ENCODE measurements at places on chromosomes 16 and 17.
A peak's percentile ranks its signal among the peaks of the same experiment; 100 is the strongest.

- no peak for DNase-seq
Observed at GRCh38 chr16:50996830-50997186, 154.3 kb downstream of the SALL1 start.

GRCh38 chr16:65876056-65876408, 490.5 kb upstream of the CDH5 start:
- no peak for DNase-seq

DNA sequence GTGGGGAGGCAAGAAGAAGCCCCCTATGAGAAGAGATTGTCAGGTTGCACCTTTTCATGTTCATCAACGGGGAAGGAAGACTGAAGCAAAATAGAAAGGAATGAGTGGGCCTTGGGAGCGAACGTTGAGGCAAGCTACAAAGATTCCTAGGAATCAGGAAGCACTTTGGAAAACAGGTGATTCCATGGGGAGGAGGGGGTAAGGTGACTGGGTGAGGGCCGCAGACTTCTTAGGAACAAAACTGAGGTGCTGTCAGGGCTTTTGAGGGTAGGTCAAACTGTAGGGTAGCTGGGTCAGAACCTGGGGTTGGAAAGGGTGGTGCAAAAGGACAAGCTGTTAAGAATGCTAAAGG, 528 bp downstream of the ITFG1 start:
- no peak for DNase-seq

GRCh38 chr16:50909831-50910735, 168.2 kb downstream of the CYLD start:
- no peak for DNase-seq

DNA sequence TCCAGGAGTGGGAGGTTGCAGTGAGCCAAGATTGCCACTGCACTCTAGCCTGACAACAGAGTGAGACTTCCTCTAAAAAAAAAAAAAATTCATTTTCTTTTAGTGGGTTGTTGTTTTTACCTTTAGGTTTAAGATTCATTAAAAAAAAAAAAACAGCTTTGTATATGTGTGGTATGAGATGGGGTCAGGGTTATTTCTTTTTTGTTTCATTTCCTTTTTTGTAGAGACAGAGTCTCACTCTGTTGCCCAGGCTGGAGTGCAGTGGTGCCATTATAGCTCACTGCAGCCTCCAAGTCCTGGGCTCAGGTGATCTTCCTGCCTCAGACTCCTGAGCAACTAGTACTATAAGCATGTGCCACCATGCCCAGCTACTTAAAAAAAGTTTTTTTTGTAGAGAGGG, 47.0 kb downstream of the BCAS3 start:
- no peak for DNase-seq

DNA sequence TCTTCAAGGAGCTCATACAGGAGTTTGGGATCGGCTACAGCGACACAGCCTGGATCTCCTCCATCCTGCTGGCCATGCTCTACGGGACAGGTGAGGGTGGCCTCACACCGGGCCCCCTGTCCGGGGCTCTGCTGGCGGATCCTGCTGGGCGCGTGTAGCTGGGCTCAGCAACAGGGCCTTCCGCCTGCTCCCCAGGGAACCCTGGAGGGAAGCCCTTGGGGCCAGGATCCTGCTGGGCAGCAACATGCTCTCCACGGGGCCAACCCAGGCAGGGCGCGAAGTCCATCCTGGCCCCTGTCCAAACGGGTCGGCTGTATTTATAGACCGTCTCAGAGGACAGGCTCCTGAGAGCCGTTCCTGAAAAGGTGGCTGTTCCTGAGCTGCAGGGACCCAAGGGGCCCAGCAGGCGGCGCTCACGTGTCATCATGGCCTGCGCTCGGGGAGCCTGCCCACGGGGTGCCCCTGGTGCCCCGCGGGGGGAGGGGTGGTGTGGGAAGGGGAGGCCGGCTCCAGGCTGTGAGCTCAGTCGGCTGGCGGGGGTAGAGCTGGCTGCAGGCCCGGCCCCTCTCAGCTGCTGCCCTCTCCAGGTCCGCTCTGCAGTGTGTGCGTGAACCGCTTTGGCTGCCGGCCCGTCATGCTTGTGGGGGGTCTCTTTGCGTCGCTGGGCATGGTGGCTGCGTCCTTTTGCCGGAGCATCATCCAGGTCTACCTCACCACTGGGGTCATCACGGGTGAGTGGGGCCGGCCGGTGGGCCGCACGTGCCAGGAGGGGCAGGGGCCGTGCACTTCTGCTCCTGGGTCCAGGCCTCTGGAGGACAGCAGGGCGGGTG, 7.5 kb downstream of the SLC16A3 start:
- DNase-seq: no peak

DNA sequence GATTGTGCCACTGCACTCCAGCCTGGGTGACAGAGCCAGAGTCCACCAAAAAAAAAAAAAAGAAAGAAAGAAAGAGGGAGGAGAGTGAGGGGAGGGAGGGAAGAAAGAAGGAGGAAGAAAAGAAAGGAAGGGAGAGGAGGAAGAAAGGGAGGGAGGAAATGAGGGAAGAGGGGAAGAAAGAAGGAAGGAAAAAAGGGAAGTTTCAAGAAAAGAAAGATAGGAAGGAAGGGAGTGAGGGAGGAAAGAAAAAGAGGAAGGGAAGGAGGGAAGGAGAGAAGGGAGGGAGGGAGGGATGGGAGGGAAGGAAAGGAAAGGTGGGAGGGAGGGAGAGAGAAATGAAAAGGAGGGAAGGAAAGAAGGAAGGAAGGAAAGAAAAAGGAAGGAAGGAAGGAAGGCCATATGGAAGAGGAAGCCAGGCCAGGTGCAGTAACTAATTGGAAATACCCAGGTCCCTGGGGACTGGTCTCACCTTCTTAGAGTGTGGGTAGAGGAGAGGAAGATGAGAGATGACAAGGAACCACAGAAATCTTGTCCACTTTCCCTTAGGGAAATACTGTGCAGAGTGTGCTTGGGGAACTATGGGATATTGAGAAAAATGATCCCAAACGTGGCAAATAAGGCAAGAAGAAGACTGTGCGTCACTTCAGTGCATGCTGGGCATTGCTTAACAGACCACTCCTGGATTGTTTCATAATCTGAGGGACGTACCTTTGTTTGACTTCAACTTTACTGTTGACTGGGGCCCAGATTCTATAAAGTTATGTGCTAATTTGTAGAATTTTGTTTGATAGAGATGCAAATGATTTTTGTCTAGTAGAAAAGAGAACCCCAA, 15.1 kb upstream of the CSNK2A2 start:
- DNase-seq: no peak

GRCh38 chr16:25679511-25679910, 12.2 kb upstream of the HS3ST4 start:
- DNase-seq: no peak

GRCh38 chr17:28178800-28179199, 136.3 kb downstream of the NLK start:
- DNase-seq: no peak

GRCh38 chr16:79795556-79795955, 195.0 kb upstream of the MAF start:
- DNase-seq: no peak

- DNase-seq: no peak
Observed at GRCh38 chr17:27481327-27481726, 25.1 kb downstream of the KSR1 start.

DNA sequence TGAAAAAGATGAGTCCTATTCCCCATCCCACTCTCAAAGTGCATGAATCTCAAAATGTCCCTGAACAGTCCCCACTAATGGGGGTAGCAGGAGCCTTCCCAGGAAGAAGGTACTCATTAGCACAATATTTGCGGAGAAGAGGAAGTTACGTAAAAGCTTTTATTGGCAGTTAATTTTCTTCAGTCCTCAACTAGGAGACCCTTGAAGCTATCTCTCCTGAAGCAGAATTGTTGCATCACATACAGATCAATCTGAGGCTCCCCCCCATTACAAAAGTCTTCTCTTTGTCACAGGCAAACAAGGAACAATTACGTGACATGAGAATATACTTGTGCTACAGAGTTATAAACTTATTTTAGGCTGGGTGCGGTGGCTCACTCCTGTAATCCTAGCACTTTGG, 14.2 kb downstream of the SLFN12L start:
- DNase-seq: no peak

DNA sequence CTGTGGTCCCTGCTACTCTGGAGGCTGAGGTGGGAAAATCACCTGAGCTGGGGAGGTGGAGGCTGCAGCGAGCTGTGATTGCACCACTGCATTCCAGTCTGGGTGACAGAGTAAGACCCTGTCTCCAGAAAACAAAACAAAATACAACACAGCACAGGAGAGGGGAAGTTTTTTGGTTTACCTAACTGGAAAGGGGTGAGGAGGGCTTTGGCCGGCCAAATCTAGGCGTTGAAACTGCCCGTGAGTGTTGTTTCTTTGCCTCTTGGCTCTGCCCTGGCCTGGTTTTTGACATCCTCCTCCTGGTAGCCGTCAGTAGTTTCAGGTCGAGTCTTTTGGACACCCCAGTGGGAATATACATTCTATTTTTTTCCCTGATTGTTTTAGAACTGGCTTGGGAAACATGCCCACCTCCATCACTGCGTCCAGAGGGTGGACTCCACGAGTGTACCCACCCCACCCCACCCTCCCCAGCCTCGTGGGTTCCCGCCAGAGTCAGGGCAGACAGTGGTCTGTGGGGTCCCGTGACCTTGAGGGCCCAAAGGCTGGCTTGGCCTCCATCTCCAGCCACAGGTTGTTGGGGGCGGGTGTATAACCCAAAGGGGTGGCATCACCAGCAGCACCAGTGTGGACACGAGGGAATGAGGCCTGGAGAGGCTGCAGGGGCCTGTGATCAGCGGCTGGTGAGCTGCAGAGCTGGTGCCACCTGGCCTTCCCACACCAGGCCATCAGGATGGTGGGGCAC, 42.7 kb downstream of the NT5M start:
- DNase-seq: no peak

- no peak for DNase-seq
Observed at GRCh38 chr17:34305606-34306005, 13.6 kb upstream of the CCL8 start.

DNA sequence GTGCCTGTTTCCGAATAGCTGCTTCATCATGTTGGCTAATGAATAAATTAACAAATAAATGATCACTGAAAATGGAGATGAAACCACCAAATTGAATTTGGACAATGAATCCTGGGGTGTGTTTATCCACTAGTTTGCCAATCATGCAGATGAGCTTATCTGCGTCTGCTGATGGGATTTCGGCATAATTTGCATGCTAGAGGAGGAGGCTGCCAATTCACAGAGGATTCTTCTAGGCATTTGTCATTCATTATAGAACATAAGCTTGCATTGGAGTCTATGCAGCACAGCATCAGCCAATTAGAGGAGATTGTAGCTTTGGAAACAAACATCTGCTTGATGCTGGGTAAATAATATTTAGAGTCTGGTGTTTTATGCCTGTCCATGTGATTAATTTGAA, 123.1 kb downstream of the NPIPB5 start:
- no peak for DNase-seq

- DNase-seq: no peak
Observed at GRCh38 chr16:18816286-18816685, 14.9 kb upstream of the ARL6IP1 start.

DNA sequence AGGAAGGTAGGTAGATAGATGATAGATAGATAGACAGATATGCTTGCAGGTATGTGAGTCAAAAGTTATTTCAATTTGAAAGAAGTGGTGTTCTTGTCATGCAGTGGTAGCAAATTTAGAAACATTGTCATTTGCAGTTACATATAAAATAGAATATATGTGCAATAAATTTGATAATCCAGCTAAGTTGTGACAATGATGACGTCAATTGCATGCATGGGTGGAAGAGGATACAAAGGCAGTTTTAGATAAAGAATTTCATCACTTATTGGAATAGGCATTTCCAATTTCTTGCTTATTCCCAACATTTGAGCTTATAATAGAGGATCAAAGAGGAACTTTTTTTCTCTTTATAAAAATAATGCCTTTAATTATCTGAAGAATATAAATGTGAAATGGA, 99.2 kb upstream of the KCNJ16 start:
- DNase-seq: no peak

DNA sequence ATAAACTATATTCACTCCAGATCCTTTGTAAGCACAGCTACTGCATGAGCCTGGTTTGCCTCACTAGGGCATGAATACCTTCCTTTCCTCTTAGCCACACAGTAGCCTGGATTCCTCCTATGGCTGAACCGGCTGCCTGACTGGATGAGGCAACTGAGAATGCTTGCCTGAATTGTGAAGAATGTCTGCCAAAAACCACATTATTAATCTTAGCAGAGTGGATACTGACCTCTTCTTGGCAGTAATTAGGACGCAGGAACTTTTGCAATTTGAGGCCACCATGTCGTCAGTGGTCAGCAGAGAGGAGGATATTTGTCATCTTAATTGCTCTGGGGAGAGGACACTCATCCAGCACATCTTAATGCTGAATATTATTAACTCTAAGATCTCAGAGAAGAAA, 651.8 kb upstream of the GOT2 start:
- DNase-seq: no peak

- DNase-seq: no peak
Observed at GRCh38 chr17:6948976-6949375, 46.9 kb upstream of the ALOX12 start.

- DNase-seq: no peak
Observed at GRCh38 chr16:19485611-19486010, 36.3 kb downstream of the GDE1 start.

- no peak for DNase-seq
Observed at GRCh38 chr16:19479302-19479721, 42.6 kb downstream of the GDE1 start.

DNA sequence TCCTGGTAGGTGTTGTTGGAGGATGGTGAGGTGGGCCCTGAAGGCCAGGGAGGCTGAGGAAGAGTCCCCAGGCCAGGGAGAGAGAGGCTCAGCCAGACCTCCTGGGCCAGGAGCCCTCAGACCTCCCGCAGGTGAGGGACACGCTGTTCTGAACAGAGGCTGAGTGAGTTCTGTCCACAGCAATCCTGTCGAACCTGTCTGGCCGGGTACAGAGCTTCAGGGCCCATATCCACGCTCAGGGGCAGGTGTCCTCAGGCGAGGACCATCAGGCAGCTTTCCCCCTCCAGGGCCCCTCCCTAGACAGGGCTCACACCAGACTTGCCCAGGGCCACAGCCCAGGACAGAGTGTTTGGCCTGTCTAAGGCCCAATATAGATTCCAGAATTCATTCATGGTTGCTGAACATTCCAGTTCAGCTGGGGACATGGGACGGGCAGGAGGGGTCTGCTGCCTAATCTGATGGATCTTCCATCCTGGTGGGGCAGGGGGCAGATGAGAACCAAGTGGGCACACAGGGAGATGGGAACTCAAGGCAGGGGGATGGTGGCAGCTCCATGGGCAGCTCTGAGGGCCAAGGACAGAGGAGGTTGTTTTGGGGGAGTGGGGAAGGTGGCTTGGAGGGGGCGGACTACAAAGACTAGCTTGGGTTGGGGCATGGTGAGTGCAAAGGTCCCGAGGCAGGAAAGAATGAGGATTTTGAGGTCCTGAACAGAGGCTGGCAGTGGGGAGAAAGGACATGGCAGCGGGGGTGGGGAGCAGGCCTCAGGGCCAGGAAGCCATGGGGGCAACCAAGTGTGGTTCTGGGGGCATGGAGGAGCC, 23.4 kb upstream of the MPRIP start:
- DNase-seq: peak; percentile 55

Measured in RWPE2 (cell line).